ENCODE measurements at places on chromosomes 7 and 10. TPM values are rescaled to one million over a fixed set of nuclear protein-coding genes. Genes with fewer than 3 reads are reported as not detected.

PSAP gene
- total RNA-seq, result 334 TPM

ZFAND2A gene
- 21.7 TPM for total RNA-seq

FAM171A1 gene
- total RNA-seq, result 20.4 TPM

ABCA13 gene
- total RNA-seq, result 0.05 TPM

RTKN2 gene
- 0.28 TPM for total RNA-seq

FRMD4A gene
- 27.5 TPM for total RNA-seq

ADRB1 gene
- 1.3 TPM for total RNA-seq

FRAT1 gene
- 2.9 TPM for total RNA-seq

KIAA1549 gene
- total RNA-seq, result 7.4 TPM

TAS2R41 gene
- total RNA-seq, result not detected

TMEM120A gene
- 29.6 TPM for total RNA-seq

C10orf95 gene
- 0.47 TPM for total RNA-seq

All from pancreas (tissue), 10 donors.